ENCODE measurements at places on chromosomes 12 and 14.

DNA sequence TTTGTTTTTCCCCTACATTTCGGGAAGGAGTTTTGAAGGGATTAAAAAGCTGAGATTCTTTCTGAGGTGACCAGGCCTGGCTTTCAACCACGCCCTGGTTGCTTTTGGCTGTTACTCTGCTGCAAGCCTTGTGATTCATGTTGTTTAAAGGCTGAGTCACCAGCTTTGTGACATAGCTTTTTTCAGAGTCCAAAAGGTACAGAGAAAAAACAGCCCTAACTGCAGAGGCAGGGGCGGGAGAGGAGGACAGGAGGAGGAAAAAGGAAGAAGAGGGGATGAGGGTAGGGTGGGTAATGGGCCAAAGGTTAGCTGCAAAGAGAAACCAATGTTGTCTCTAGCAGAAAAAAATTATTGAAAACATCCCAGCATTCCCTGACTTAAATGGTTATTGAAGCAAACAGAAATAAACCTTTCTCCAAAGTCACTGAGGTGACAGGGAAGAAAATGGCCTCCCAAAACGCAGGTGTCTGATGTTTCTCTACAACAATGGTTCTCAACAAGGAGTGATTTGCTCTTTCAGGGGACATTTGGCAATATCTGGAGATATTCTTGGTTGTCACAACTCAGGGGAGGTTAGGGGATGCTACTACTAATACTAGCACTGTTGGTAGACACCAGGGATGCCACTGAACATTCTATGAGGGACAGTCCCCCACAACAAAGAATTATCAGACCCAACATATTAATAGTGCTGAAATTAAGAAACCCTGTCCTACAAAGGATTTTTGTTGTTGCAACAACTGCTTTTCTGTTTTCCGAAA lies 2.1 kb upstream of the UBC start:
- DNase-seq = peak; percentile 59

- DNase-seq = no peak
Measured at GRCh38 chr12:12661086-12661856, 34.7 kb downstream of the GPR19 start.

- DNase-seq = peak; percentile 55
Measured at GRCh38 chr12:48969833-48970701, 1.5 kb downstream of the WNT10B start.

- peak; percentile 19 for DNase-seq
Measured at GRCh38 chr14:34628681-34629135, 1.2 kb downstream of the SNX6 start.

GRCh38 chr14:34965912-34966311 lies 16.9 kb upstream of the SRP54 start:
- DNase-seq = no peak

GRCh38 chr12:47882781-47883546 lies 21.8 kb downstream of the VDR start:
- peak; percentile 35 for DNase-seq

- DNase-seq = no peak
Measured at GRCh38 chr12:91178139-91178561, 4.5 kb downstream of the DCN start.

- no peak for DNase-seq
Measured at GRCh38 chr14:59482541-59483331, 1.5 kb downstream of the L3HYPDH start.

GRCh38 chr12:122596838-122597237 lies 69.8 kb downstream of the KNTC1 start:
- DNase-seq = no peak

GRCh38 chr14:56059054-56059453 lies 59.2 kb upstream of the PELI2 start:
- DNase-seq = no peak

- DNase-seq = no peak
Measured at GRCh38 chr12:89800435-89800834, 91.8 kb upstream of the ATP2B1 start.

GRCh38 chr14:79421811-79422210 lies 789.5 kb downstream of the DIO2 start:
- no peak for DNase-seq

DNA sequence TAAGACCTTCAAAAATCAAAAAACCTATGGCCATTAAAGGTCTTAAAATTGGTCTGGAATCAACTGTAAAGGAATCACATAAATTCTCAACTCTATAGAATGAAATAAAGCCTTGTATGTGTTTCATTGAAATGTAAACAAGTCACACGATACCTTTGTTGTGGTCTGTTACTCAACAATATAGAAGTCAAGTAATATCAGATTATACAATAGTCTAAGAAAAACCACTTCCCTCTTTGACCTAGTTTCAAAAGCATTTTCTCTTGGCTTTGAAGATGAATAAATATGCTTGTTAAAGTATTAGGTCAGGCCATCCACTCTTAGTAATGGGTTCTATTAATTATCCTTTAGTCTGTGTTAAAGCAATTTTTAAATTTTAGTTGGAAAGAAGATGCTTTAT lies 79.8 kb upstream of the DIO2 start:
- DNase-seq = no peak

DNA sequence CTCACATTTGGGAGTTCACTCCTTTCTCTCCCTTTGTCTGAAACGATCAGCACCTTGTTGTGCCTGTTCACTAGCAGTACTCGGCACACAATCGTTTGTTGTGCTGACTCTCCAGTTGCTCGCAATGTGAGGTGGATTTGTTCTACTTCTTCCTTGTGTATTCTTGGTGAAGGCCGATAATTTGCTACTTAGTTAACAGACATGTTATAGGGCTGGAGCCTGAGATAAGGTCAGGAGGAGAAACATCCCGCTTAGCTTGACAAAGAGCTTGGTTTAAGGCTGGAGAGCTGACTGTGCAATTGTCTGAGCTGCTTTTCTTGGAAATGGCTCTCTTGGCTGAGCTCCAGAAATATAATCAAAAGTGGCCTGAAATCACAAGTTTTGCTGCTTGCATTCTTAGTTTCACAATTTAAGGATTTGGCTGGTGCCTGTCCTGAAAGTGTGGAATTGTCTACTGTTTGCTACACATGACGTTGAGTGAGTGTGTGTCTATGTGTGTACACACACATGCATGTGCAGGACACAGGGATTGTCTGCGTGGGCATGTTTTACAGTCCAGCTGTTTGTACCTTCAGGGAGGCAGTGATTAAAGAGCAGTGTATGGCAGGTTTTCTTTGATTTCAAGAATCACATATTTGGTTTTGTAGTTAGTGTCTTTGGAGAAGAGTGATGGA lies 77.7 kb downstream of the ARF6 start:
- no peak for DNase-seq

DNA sequence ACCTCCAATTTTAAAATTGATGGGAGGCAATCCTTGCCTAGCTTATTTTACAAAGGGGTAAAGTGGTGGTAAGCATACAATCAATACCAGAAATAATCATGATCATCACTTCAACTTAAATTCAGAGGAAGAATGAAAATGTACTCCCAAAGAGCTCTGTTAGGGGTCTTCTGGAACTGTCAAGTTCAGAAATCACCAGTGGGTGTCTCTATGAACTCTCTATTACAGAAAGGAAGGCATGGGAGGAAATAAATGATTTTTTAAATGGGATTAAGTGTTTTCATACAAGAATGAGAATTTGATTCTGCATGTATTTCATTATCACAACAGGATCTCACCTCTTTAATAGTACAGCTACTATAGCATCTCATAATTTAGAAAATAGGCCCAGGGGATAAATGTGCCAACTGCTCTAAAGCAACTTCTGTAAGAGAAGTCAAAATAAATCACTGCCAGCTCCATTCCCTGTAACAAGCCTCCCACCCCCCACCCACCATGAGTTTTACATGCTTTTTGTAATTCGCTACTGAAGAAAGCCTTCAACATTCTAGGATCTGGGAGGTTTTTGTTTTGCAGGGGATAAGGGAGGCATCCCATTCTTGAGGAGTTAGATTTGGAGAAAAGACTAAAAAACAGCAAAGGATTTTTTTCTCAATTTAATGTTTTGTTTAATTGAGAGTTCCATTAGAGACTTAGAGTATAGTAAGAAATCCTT lies 9.7 kb downstream of the DCP1B start:
- DNase-seq = no peak

- no peak for DNase-seq
Measured at GRCh38 chr14:90308561-90308960, 23.2 kb downstream of the NRDE2 start.

GRCh38 chr12:76332606-76333005 lies 15.6 kb downstream of the BBS10 start:
- DNase-seq = no peak

DNA sequence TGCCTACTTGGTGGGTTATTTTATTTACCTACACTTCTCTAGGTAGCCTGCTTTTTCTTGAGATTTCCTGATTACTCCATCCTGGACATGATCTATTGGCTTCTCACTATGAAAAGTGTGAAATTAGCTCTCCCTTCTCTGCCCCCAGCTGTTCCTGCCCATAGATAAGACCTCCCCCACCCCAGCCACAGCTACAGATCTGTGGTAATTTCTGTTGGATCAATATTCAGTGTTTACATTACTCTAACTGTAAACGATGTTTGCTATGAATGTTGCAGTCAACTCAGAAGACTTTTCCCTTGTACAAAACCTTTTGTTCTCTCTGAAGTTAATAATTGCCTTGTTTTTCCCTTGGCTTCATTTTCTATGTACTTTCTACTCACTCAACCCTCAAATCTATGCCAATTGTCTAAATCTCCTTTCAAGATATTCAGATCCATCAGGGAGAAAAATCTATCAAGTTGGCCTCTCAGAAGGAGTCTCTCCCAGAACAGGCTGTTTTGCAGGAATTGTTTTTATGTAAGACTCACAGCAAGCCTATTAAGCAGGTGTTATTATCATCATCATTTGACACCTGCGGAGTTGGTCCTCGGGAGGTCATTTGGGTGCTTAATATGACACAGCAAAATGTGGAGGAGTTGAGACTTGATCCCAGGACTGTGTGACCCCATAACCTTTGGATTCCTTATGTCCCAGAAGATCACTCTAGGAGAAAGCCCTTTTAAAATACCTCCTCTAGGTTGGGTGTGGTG lies 227.4 kb downstream of the SUDS3 start:
- DNase-seq = no peak

DNA sequence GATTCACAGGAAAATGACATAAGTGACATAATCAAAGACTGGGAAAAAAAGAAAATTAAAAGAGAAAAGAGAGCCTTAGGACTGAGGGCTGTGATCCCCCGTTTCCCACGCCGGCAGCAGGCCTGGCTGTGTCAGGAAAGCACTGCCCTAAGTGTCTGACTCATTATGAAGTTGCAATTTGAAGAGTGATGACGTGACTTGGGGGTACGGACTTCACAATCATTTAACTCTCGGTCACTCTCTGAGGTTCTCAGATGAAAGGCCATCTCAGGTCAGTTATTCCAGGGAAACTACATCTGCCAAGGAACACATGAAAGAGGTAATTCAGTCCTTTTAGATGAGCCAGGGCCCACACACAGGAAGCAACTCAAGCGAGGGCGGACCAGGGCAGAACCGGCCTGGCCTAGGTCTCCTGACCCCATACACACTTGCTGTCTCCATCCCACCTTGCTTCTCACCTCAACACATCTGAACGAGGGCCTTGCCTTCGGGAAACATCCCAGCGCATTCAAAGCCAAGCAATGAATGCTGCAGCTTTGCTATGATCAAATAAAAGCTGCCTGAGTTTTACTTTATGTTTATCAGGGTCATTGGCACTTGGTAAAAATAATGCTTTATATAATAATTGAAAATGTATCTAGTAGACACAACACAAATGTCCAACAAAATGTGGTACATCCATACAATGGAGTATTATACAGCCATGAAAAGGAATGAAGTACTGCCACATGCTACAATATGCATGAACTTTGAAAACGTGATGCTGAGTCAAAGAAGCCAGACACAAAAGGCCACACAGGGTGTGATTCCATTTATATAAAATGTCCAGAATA lies 2.7 kb downstream of the SSH1 start:
- DNase-seq = no peak

- DNase-seq = no peak
Measured at GRCh38 chr12:78101946-78102635, 271.4 kb downstream of the NAV3 start.

DNA sequence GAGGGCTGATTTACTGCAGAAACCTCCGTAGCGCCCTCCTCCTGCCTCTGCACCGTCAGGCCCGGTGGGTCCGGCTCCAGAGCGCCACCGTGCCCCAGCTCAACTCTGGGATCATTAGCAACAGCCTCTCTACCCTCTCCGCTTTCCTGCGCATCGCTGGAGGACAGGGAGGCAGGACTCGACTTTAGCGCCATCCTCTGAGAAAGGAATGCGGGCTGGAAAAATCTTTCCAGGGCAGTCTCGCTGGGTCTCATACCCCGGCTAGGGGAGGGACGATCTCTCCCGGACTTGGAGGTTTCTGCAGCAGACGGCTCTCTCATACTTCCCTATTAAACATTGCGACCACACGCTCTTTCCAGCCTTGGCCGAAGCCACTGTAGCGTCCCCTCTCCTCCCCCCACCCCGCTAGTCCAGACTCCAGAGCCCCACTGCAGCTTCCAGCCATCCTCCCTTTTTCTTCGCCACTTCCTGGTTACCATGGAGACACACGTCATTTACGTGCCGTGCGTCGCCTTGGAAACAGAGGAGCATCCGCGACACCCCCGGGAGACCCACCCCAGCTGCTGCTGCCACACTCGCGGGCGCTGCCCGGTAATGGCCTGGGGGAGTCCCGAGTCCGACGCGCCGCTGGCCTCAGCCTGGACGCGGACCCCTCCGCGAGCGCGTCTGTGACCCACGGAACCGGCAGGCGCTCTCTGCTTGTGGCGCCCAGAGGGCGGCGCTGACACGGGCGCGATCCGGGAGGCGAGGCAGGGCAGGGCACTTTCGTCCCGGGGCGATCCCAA lies at the start of gene CCDC184:
TSS of gene CCDC184 (plus strand) at position 554 of the 785 bp plus-strand sequence. CDS start 479 bp downstream, outside the sequence.
- peak; percentile 75 for DNase-seq

- no peak for DNase-seq
Measured at GRCh38 chr12:74541074-74541473, 3.4 kb downstream of the ATXN7L3B start.

DNA sequence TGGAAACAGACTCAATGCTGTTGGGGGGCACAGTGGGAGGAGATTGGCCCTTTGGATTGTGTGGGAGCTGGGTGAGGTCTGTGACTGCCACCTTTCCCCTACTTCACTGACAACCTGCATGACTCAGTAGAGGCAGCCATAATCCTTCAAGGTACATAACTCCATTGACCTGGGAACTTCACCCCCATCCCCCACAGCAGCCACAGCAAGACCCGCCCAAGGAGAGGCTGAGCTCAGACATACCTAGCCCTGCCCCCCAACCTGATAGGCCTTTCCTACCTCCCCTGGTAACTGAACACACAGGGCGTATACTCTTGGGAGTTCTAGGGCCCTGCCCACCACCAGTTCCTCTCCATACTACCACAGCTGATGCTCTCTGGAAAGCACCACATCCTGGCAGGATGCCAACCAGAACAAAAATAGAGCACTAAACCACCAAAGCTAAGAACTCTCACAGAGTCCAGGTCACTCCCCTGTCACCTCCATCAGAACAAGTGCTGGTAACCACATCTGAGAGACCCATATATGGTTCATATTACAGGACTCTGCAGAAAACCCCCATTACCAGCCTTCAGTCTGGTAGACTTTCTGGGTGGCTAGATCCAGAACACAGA lies 703.9 kb downstream of the FSCB start:
- no peak for DNase-seq

DNA sequence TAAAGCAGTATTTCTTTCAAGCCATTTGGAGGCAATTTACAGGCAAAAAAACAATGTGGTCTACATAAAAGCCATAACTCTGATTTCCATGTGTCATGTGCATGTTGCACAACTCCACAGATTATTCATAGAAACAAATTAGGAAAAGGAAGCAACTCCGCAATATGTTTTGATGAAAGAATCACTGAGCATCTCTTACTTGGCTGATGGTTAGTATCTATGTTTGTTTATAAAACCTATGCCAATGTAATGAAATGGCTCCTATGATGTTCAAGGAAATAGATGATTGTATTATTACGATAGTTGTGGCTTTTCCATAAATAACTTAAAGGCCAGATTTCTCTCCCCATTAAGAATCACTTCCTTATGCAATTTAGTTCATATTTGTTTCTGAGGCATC lies 373.7 kb downstream of the CCDC91 start:
- DNase-seq = no peak
